ENCODE measurements at places on chromosomes 6 and 20.

GRCh38 chr6:15864038-15864707, 201.3 kb upstream of the DTNBP1 start:
- DNase-seq = no peak

DNA sequence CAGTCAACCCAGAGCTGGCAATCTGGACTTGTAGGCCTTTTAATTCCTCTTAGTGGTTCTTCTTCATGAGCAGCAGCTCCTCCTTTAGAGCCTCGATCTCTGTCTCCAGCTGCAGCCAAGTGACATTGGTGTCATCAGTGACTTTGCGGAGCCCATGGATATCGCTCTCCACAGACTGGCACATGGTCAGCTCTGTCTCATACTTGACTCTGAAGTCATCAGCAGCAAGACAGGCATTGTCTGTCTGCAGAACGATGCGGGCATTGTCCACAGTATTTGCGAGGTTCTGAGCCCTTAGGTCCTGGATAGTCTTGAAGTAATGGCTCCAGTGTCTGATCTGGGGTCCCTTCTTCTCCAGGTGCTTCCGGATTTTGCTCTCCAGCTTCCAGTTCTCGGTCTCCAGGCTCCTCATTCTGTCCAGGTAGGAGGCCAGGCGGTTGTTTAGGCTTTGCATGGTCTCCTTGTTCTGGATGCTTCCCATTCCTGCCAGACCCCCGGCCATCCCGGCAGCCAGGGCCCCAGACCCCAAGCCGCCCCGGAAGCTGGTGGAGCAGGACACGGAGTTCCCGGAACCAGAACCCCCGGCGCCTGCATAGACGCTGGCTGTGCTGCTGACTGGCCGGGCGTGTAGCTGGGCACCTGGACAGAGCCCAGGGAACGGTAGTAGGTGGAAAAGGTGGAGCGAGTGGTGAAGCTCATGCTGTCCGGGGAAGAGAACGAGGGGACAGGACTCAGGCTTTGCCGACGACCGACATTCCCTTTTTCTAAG, 15.1 kb downstream of the RFPL4B start:
- no peak for DNase-seq

DNA sequence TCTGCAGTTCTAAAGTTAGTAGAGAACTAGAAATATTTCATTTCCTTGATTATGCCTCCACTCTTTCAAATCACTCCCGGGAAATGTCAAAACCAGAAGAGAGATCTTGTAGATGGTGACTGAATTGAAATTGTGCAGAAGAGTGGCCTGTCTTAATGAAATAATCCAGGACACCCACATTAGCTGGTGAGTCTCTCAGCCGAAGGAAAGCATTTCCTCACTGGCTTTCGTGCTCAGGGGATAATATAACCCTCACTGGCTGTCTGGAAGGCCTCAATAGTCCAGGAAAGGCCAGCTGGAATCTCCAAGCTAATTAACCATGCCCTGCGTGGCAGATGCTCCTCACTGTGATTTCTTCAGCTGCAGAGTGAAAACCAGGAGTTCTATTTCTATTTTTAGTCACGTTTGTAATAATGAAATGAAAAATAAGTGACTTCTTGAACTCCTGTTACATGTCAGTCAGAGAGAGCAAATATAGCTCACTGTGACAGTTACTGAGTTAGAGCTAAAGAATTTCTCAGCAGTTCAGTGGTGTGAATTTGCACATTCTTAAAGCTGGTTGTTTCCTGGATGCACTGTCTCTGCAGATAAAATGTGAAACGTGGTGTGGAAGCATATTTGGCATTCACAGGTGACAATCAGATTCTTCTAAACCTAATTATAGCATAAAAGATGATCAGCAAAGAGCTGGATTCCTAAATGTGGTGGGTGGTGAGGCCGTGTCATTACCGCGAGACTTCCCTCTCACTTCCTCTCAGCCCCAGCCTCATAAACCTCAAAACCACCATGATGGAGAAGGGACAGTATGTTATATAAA, 211.7 kb downstream of the LMBRD1 start:
- no peak for DNase-seq

DNA sequence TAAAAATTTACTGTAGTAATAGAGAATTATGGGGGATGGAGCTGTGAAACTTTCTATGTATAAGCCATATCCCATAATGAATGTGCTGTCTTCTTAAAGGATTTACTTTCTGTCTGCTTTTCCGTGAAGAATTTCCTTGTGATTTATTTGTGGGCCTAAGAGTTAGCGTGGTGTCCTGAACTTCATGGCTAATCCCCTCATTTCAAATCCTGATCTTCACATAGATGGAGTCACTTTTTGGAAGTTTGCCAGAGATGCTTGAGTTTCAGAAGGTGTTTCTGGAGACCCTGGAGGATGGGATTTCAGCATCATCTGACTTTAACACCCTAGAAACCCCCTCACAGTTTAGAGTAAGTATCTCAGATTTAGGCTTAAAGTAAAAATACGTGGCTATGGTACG, 19.4 kb upstream of the CLDN20 start:
- DNase-seq = no peak

GRCh38 chr6:154403788-154404187, 47.2 kb upstream of the IPCEF1 start:
- DNase-seq = no peak

- DNase-seq = no peak
These were observed 444.2 kb downstream of the CDH26 start for GRCh38 chr20:60402189-60403058.

All from stimulated activated CD8-positive, alpha-beta memory T cell treated with anti-CD3 and anti-CD28 coated beads, Interleukin-2, amount 100 ng/mL, for 1 hour (primary cell).